T-helper 9 cell (primary cell): ENCODE measurements at places on chromosomes 16 and 17.

GRCh38 chr16:87828071-87828906 is 41.0 kb downstream of the SLC7A5 start:
- DNase-seq = no peak

DNA sequence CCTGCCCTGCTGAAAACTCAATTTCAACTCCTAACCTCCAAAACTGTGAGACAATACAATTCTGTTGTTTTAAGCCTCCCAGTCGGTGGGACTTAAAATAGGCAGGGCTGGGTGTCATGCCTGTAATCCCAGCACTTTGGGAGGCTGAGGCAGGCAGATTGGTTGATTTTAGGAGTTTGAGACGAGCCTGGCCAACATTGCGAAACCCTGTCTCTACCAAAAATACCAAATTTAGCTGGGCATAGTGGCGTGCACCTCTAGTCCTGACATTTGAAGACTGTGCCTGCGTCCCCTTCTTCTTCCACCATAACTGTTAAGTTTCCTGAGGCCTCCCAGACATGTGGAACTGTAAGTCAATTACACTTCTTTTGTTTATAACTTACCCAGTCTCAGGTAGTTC is 36.0 kb upstream of the ATF7IP2 start:
- no peak for DNase-seq

DNA sequence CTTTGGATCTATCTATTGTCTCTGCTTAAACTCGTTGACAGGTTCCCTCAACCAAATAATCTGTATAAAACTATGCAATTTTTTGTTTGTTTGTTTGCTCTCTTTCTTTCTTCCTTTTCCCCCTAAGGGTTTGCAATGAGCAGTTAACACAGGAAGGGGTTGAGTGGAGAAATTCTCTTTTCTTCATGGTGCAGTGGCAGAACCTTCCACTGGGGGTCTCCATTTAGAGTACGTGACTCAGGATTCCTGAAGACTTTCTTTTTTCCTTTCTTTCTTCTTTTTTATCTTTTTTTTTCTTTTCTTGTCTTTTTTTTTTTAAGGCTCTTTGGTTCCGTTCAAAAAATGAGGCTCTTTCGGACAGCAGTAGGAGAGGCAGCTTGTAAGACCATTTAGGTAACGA is 19.5 kb upstream of the RBFOX1 start:
- no peak for DNase-seq

DNA sequence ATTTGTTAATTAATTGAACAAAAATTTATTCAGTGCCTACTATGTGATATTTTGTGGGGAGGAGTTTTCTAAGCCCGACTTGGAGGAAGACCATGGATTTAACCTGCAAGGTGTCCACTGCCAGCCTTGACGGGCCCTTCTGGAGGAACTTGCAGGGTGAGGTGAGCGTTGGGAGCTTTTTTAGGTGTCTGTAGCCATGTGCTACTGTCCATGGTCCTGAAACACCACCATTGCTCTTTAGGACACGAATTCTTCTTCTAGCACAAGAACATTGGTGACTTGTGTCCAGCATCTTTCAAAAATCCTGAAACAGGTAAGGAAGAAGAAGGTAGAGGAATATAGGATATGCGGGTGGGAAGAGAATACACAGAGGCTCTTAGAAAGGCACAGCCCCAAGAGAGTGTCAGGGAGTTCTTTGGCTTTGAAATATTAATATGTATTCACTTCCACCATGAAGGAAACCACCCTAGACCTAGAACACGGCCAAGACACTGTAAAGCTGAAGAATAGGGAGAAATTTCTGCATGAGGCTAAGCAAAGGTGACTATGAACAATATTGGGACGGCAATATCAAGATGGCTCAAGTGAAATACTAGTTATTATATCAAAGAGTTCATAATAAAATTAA is 27.9 kb upstream of the OR4D1 start:
- DNase-seq = peak; percentile 37
